Activated T-helper 1 cell treated with anti-CD3 and anti-CD28 coated beads, Interleukin-12 subunit alpha, Interleukin-12 subunit beta, Interleukin-2, Interleukin-4 antibody, amounts not matched to agents 30 ng/mL and 10 ng/mL and 1 ng/mL, durations not matched to agents 14 hours and 24 hours and 36 hours (primary cell): ENCODE measurements at places on chromosomes 5 and 9. TPM values are rescaled to one million over a fixed set of nuclear protein-coding genes. Genes with fewer than 3 reads are reported as not detected.

Gene C9
- total RNA-seq, result not detected in 2 replicates

Gene CEP120
- total RNA-seq, result 29.8 and 32.5 TPM in 2 replicates

Gene C5orf46
- not detected in 2 replicates for total RNA-seq

Gene GABRA1
- not detected in 2 replicates for total RNA-seq

Gene GEMIN5
- 36.4 and 40.2 TPM in 2 replicates for total RNA-seq

Gene PAEP
- total RNA-seq, result not detected in 2 replicates
